Activated CD8-positive, alpha-beta memory T cell treated with anti-CD3 and anti-CD28 coated beads for 4 hours (primary cell): ENCODE measurements at places on chromosomes 5 and 9.

DNA sequence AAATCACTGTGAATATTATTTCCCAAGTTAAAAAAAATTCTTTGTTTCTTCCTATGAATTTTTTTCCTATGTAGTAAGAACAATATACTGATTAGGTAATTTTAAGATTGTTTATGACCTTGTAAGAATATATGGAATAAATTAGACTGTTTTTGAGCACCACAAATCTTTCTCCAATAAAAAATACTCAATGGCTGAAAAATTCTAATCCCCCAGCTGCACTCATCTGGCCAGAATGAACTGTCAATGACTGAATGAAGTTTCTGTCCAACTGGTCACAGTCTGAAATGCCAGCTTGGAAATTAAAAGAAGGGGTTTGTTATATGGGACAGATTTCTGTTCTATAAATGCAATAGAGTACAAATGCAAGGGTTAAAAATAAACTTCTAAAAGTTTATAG, 569.5 kb upstream of the SEMA6A start:
- DNase-seq, result no peak

GRCh38 chr5:20113031-20113715, 125.2 kb upstream of the CDH18 start:
- DNase-seq, result no peak

DNA sequence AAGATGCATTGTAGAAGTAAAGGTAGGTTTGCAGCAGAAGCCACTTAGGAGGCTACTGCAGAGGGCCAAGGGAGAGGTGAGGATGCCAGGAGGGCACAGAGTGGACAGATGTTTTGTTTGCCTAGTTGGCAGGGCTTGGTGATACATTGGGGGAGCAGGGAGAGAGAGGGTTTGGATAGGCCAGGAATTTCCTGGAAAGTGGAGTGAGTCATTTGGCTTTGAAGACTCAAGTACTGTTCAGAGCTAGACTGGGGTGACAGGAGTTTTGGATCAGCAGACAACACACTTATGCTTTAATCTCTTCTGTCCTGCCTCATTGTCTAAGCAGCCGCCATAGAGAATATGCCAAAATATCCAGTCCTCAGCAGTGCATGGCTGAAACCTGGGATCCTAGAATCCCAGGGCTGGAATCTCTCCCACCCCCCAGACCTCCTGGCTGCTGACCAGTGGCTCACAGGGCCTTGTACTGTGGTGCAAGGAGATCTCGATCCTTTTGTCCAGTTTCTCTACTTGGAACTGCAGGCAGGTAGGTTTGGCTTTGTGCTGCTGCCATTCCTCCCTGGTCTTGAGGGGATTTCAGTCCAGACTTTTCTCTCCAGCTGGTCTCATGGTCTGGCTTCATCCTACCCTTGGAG, 11.0 kb downstream of the TMEM268 start:
- no peak for DNase-seq

GRCh38 chr5:74261421-74261820, 379.1 kb downstream of the ENC1 start:
- no peak for DNase-seq

- DNase-seq, result no peak
Observed at GRCh38 chr5:103450333-103451061, 112.1 kb downstream of the NUDT12 start.

- DNase-seq, result no peak
Observed at GRCh38 chr9:426264-426663, 211.6 kb downstream of the DOCK8 start.

- DNase-seq, result no peak
Observed at GRCh38 chr5:82331557-82331956, 53.4 kb upstream of the RPS23 start.

- DNase-seq, result no peak
Observed at GRCh38 chr5:168995024-168995423, 305.9 kb downstream of the SLIT3 start.

GRCh38 chr9:79524266-79524665, 47.5 kb upstream of the TLE4 start:
- DNase-seq, result no peak

GRCh38 chr9:129026442-129027223, 1.5 kb downstream of the SH3GLB2 start:
- no peak for DNase-seq

DNA sequence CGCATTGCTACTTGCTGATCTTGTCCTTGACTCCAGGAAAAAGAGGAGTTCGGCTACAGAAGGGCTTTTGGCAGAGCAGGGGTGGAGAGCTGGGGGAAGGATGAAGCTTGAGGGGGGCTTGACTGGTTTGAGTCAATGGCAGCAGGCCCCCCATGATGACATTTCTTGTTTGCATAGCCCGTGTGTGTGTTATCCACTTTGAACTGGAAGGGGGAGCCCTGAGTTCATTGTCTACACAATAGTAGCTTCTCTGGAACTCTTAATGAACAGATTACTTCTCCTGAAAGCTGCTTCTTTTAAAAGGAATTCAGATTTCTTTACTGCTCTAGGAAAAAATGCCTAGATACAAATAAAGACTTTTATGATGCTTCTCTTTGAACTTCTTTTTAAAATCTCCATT, 2.3 kb downstream of the IFNB1 start:
- DNase-seq, result no peak

- DNase-seq, result no peak
Observed at GRCh38 chr9:88534456-88535225, at the start of gene NXNL2. NXNL2 (plus strand) TSS chr9:88535178; CDS start chr9:88535435, 257 bp downstream.

- DNase-seq, result no peak
Observed at GRCh38 chr9:101371813-101372212, 13.0 kb downstream of the BAAT start.

DNA sequence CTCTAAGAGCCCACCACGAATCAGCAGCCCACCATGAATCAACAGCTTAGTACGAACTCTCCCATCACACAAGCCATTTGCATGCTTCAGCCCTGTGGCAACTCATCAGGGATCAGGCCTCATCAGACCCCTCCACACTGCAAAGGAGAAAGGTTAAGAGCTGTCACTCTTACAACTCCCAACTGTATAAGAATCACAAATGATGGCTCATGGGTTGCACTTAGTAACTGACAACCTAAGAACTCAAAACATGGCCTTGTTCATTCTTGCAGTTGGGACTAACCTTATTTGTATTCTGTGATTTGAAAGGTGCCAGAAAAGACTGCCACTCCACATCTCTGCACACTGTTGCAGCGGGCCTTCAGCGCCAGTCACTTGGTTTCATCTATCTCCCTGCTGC, 149.1 kb upstream of the ZNF366 start:
- no peak for DNase-seq

DNA sequence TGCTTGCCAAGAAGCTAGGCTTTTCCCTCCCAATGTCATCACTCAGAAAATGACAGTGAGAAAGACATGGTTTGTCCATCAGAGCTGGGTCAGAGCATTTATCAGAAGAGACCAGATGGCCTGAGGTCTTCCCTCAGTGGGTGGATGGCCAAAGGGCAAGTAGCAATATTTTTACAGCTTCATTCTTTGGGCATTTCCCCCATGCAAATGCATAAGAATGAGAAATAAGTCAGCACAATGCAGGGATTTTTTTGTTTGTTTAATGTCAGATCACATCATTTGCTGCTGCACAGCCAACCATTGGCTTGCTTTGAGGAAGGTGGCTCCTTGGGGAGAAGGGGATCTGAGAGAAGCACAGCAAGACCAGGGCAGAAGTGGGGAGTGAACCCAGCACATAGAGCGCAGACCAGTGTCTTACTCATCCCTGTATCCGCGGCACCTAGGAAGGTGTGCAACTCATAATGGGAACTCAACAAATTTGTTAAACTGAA, 209.6 kb downstream of the SEMA6A start:
- no peak for DNase-seq

- DNase-seq, result no peak
Observed at GRCh38 chr5:130692770-130693169, 472.3 kb downstream of the HINT1 start.

GRCh38 chr5:54637654-54638053, 120.1 kb downstream of the SNX18 start:
- DNase-seq, result no peak

GRCh38 chr5:149581931-149582768, 852 bp downstream of the ARHGEF37 start:
- no peak for DNase-seq

GRCh38 chr9:108486831-108487230, 369.0 kb downstream of the ACTL7B start:
- DNase-seq, result no peak

DNA sequence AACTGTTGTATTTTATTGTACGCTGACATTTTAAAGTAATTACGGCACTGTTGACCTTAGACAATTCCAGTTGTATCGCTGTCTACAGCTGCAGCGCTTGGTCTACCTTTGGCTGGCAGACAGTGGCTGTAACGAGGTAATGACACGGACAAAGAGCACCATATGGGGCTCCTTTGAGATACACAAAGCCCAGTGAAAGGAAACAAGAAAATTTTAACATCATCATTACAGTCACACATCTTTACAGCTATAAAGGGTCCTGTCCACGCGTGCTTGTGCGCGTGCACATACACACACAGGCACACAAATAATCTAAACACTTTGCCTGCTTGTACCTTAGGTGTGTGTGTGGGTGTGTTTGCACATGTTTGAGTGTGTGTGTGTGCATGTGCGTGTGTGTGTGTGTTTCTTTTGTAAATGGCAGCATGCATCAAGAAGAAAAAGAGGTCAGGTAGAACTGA, 946.0 kb downstream of the NR2F1-AS1 start:
- no peak for DNase-seq

- DNase-seq, result no peak
Observed at GRCh38 chr5:170179626-170180025, 53.2 kb upstream of the C5orf58 start.

DNA sequence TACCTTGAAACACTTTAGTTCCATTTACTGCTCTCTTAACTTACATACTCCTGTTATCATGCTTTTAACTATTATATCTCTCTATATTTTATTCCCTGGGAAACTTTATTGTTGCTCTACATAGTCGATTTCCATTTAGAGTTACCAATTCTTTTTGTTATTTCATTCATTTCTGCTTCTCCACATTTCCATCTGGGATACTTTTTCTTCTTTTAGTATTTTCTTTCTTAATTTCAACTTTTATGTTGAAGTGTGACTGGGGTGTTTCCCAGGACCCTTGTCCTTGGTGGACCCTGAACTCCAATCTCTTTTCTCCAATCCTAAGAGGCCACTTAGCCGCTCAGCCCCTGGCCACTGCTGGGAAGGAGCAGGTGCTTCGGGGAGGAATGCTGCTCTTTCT, 36.0 kb downstream of the PSD2 start:
- DNase-seq, result no peak

DNA sequence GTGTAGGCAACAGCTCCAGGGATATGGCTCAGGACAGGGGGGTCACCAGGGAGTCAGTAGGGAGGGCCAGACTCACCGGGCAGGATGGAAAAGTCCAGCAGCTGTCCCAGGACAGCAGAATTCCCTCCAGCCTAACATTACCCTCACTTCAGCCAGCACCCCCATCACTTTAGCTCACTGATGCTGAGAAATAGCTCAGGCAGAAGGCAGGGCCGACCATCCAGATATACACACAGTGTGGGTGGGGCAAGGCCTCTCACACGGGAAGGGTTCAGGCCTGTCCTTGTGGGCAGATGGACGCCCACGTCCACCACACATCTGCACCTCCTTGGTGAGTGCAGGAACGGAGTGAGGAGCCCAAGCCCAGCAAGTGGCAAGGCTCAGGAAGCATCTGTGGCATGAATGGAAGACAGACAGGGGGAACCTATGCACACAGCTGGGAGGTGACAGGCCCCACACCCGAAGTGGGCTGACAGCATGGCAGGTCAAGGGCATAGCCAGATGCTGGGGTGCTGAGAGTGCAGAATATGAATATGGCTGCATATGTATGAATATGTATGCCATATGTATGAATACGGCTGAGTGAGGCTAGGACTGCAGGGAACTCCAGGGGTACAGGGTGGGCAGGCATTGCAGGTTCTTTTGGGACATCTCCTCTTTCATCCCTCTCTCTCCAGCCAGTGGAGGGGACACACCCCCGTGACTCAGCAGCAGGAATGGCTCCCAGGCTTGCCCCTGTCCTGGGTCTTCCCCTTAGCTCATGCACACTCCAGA, 17.0 kb downstream of the BICD2 start:
- DNase-seq, result no peak

DNA sequence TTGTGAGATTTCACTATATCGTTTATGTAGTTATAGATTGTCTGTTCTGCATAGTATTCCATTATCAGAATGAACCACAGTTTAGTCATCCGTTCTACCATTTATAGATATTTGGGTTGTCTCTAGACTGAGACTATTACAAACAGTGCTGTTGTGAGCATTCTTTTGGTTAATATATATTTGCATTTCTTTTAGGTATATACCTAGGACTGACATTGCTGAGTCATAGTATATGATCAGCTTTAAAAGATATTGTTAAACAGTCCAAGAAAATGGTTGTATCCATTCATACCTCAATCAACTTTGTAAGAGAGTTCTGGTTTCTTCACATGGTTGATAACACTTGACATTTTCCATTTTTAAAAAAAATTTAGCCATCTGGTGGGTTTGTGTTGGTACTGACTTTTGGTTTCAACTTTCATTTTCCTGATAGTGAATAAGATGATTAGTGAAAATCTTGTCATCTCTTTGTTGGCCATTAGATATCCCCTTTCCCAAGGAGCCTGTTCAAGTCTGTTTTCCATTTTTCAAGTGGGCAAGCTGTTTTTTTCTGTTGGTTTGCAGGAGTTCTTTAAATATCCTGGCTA, 22.9 kb upstream of the ADAM19 start:
- no peak for DNase-seq

DNA sequence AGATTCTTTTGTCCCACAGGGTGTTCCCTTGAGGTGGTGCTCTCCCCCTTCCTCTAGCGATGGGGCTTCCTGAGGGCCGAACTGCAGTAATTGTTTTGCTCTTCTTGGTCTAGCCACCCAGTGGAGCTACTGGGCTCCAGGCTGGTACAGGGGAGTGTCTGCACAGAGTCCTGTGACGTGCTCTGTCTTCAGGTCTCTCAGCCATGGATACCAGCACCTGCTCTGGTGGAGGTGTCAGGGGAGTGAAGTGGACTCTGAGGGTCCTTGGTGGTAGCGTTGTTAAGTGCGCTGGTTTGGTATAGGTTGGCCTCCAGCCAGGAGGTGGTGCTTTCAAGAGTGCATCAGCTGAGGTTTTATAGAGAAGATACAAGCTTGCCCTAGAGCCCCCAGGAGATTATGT, 20.4 kb upstream of the CEP72 start:
- DNase-seq, result no peak

GRCh38 chr5:84248013-84248412, 136.7 kb downstream of the EDIL3 start:
- DNase-seq, result no peak

DNA sequence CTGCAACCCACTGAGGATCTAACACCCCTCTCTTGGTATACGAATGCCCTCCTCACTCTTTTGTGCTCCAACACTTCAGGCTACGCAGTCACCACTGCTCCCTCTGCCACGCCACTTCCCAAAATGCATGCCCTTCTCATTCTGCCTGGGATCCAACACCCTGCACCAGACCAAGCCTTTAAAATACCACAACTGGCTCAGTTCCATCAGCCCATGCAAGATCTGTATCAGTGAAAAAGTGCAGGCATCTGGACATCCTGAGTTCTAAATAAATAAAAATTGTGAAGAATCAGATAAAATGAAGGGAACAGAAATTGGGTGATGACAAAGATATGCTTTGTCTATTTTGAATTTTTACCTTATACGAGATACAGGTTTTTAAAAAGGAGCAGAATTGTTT, 2.7 kb downstream of the NDUFB6 start:
- no peak for DNase-seq
